Cortex of kidney (tissue), 1 donor: ENCODE measurements at places on chromosomes 11 and 22.

DNA sequence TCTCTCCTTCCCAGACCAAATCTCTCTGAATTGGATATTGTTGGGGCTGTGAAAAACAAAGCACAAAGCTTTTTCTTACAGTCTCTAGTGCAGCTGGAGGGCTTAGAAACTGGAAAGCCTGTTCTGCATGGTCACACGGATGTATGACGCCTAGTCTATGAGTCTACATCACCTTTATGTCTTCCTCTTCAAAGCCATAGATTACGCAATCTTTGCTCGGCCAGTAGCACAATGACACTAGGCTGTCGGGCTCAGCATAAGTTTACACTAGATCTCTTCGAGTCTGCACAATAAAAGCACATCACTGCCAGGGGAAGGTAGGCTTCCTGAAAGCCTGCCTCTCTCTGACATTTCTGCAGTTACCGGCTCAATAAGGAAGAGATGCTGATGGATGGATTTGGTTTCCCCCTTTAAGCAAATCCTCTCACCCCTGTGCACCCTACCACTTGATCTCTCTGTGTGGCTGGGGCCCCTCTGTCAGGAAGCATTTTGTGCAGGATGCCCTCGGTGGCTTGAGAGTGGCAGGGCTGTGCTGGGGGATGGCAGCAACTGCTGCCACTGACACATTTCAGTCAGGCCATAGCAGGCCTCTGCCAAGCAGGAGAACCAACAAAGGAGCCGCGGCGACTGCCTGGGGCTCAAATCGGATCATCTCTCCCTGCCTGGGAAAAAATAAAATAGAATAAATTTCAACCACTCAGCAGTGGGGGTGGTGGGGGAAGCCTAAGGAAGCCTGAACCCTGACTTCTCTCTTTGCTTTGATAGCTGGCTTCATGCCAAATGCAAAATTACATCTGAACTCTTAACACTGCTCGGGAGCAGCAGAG lies 1272.8 kb downstream of the LRRC4C start:
- DNase-seq: no peak

DNA sequence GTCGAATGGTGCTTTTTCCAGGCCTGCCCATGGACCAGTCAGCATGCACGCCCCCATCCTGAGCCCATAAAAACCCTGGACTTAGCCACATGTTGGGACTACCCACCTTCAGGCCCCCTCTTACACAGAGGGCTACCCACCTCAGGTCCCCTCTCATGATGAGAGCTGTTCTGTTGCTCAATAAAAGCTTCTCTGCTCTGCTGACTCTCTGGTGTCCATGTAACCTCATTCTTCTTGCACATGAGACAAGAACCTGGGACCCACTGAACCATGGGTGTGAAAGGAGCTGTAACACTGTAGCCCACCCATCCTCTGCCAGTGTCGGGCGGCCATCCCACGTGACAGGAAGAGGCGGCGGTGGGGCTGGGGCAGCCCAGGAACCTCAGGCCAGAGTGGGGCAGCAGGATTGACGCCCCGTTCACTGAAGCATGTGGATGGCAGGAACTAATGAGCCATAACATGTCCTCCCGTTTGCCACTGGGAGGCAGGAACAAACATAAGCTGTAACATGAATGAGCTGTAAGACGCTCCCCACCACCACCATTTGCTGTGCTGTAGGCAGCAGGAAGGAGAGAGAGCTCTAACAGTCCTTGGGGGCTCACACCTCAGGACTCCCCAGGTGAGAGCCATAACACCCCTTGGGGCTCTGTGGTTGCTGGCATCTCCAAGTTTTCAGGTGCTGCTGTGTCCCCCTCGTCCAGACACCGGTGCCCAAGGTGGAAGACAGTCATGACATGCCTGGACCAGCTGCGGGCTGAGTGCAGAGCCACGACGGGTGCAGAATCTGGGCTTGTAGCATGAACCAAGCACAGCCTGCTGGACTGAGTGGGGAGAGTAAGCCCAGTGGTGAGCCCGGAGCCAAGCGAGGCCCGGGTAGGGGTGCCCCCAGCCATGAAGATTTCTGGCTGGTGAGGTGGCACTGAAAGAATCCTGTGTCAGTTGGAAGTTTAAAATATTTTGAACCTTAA lies 69.4 kb downstream of the MCHR1 start:
- no peak for DNase-seq

- DNase-seq: no peak
Observed at GRCh38 chr11:38927993-38928392, 2330.0 kb upstream of the RAG2 start.

- DNase-seq: no peak
Observed at GRCh38 chr11:1740786-1741530, 9.4 kb downstream of the IFITM10 start.

DNA sequence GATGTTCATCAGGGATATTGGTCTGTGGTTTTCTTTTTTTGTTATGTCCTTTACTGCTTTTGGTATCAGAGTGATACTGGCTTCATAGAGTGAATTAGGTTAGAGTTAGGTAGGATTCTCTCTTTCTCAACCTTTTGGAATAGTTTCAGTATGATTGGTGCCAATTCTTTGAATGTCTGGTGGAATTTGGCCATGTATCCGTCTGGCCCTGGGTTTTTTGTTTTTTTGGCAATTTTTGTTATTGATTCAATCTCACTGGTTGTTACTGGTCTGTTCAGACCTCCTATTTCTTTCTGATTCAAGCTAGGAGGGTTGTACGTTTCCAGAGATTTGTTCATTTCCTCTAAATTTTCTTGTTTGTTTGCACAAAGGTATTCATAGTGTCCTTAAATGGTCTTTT lies 54.4 kb downstream of the ATXN10 start:
- no peak for DNase-seq

GRCh38 chr11:120220747-120221037 lies 9.9 kb downstream of the OAF start:
- DNase-seq: no peak

DNA sequence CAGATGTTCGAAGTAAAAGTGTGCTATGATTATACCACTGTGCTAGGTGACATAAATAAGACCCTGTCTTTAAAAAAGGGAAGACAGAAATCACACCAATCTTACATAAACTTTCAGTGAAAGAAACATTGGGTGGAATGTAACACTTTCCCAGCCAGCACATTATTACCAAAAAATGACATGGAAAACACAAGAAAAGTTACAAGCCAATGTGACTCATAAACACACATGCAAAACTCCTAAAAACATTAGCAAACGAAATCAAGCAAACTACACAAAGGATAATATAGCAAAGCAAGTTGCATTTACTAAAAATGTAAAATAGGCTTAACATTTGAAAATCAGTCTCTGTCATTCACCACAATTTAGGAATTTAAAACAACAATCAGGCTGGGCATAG lies 47.0 kb downstream of the SBF2 start:
- DNase-seq: no peak

GRCh38 chr11:68050371-68050841 lies 11.6 kb downstream of the TCIRG1 start:
- no peak for DNase-seq

DNA sequence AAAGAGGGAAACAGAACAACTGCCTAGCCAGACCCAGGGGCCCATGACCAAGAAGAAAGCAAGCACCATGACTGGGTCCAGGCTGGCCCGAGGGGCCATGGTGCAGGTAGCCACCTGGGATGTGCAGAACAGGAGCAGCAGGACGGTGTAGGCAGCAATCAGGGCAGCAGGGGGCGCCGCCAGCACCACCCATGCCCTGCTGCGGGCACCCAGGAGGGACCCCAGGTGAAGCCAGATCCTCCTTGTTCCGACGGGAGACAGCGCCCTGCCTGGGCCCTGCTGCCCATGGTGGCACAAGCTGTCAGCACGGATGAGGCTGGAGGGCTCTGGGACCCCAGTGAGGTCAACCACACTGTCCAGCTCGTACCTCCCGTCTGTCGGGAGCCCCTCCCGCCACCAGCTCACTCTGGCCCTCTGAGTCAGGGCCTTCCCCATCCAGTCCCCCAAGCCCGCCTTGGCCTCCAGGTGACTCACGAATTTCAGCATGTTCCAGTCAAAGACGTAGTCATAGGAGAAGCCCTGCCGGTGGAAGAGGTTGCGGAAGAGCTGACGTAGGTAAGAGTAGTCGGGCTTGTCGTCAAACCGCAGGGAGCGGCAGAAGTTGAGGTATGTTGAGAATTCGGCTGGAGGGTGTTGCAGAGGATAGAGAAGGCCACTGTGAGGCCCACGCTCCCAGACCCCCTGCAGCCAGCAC lies 18.8 kb downstream of the CSNK1E start:
- DNase-seq: no peak

DNA sequence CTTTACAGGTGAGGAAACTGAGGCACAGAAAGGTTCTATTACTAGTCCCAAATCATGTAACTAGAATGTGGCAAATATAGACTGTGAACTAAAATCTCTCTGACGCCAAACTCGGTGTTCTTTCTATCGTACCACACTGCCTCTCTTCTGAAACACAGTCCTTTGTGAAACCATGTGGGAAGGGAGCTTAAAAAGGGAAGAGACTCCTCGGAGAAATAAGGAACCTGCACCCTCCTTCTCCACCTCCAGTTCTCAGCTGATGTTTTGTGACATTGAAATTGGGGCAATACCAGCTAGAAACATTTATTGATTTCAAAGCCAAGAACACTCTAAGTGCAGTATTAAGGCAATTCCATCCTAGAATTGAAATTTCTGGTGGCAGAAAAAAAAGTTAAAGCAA lies 76.4 kb upstream of the DRD2 start:
- DNase-seq: no peak

DNA sequence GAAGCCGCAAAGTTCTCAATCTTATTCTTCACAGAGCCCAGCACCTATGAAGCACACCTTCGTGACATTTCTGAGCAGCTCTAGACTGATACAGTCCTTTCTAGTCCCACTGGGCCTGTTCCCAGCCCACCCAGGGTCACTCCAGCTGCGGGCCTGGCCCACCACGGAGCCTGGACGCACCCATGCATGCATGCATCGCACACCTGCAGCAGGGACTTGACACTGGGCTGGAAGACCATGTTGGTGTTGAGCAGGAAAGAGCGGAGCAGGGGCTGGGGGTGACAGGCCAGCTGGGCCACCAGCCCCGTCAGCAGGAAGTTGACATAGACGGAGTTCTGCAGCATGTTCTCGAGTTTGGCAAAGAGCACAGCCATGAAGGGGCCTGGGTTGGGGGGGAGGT lies 9.2 kb downstream of the C11orf42 start:
- no peak for DNase-seq

- DNase-seq: no peak
Observed at GRCh38 chr11:128343135-128343514, 244.2 kb downstream of the ETS1 start.

GRCh38 chr11:65260756-65261590 lies 789 bp upstream of the POLA2 start:
- no peak for DNase-seq

DNA sequence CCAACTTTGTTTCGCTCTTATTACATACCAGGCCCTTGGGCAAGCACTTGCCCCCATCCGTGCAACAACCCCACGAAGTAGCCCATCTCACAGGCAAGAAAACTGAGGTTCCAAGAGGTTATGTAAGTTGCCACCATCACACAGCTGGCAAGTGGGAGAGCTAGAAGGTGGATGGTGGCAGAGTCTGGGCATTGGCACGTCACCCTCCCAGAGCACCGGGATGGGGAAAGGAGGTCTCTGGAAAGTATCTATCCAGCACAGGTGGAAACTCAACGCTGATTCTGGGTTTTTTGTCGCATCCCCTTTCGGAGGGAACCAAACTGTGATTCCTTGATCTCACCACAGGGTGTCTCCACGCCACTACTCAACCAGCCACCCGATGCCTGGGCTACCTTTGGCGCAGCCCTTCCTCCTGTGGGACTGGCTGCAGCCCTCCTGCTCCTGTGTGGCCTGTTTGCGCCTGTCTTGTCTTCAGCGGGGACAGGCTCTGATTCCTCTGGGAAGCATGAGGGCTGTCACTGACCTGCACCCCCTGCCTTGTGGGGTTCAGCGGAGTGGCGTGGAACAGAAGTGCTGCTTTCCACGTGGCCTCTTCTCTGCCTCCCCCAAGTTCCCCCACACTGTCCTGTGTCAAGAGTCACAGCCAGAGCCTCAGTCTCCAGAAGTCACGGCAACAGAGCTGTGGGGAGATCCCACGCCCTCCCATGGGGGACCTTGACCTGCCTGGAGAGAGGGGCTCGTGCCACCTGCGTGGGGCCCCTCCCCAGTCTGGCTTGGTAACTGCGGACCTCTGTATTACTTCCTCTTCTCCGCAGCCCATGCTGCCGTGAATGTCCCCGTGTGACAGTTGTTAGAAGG lies 34.4 kb upstream of the TRIM29 start:
- no peak for DNase-seq

DNA sequence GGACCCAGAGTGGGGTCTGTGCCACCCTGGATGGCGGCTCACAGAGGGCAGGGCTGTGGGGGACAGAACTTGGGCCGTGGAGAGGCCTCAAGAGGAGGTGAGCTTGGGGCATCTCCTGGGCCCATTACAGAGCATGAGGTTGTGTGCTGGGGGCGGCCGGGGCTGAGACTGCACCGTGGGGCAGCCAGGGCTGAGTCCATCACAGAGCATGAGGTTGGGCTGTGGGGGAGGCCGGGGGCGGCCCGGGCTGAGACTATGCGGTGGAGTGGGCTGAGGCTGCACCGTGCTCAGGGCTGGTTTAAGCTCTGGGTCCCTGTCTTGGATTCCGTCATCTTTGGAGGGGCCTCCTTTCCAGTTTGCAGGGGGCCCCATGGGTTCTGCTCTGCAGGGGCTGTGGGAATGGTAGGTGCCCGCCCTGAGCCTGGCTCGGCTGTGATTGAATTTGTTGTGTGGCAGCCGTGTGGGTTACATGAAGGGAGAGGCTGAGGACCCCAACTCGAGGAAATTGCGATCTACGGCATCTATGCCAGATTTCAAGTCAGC lies 38.1 kb upstream of the MUC5AC start:
- no peak for DNase-seq

GRCh38 chr11:3148255-3148989 lies 16.7 kb downstream of the OSBPL5 start:
- no peak for DNase-seq

GRCh38 chr22:33014621-33015020 lies 43.6 kb downstream of the SYN3 start:
- no peak for DNase-seq

DNA sequence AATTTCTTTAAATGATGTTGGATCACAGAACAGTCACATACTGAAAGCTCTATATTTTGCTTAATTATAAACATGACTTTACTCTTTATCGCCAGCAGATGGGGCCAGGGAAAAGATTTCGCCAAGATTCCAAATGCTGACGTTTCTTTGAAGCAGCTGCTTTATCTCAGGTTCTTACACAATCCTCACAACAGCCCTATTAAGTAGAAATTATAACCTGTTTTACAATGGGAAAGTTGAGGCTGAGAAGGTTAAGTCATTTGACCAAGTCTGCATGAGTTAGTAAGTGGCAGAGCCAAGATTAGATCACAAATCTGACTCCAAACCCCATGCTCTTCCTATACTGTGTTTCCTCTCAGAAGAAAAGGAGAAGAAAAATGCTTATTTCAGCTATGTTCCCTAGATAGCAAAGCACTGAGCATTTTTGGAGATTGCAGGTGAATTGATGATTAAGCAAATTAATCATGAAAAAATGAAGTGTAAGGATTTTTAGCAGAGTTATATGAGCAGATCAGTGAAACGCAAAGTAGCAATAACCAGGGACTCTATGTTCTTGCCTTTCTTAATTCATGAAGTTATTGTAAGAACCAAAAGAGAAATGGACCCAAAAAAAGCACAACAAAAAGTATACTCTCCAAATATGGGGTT lies 79.0 kb downstream of the AASDHPPT start:
- no peak for DNase-seq

GRCh38 chr22:30922151-30922611 lies 46.4 kb downstream of the MORC2 start:
- no peak for DNase-seq
